CD4-positive, alpha-beta memory T cell (primary cell): ENCODE measurements at places on chromosomes 5 and 9. TPM values are rescaled to one million over a fixed set of nuclear protein-coding genes. Genes with fewer than 3 reads are reported as not detected.

GRCh38 chr5:89703817-89704216 is 705.7 kb downstream of the CETN3 start:
- no peaks in the 10 kb centered on the region for H3K36me3 ChIP-seq
- H3K4me3 ChIP-seq: no peak overlapping the region
- DNase-seq: no peak
- H3K27me3 ChIP-seq: no peaks in the 10 kb centered on the region

GRCh38 chr5:43416803-43417394 is 4.7 kb upstream of the CCL28 start:
- H3K4me1 ChIP-seq: no peaks in the 10 kb centered on the region
- no peak for DNase-seq
- no peak overlapping the region for H3K4me3 ChIP-seq
- no peak overlapping the region for H3K27ac ChIP-seq

DNA sequence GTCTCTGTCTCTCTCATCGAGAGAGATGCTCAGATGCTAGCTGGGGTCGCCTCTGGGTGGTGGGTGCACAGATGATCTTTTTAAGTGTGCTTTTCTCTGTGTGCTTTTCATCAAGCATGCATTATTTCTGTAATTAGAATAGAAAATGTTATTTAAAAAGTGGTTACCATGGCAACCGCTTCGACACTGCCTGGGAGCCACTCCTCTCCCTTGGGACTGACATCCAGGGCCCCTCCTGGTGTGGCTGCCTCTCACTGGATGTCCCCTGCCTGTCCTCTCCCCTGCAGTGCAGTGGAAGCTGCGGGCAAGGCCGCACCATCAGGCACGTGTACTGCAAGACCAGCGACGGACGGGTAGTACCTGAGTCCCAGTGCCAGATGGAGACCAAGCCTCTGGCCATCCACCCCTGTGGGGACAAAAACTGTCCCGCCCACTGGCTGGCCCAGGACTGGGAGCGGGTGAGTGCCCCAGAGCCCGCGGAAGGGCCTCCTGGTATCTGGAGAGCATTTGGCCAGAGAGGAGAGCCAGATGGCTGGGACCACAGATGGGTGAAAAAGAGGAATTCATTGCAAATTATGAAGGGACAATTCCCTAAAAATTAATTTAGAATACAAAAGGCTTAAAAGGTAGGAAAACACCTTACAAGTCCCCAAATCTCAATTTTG is 34.7 kb downstream of the ADAMTSL2 start:
- no peak for DNase-seq
- no peaks in the 10 kb centered on the region for H3K27me3 ChIP-seq
- H3K27ac ChIP-seq: no peak overlapping the region
- no peaks in the 10 kb centered on the region for H3K4me1 ChIP-seq
- H3K4me3 ChIP-seq: no peak overlapping the region

DNA sequence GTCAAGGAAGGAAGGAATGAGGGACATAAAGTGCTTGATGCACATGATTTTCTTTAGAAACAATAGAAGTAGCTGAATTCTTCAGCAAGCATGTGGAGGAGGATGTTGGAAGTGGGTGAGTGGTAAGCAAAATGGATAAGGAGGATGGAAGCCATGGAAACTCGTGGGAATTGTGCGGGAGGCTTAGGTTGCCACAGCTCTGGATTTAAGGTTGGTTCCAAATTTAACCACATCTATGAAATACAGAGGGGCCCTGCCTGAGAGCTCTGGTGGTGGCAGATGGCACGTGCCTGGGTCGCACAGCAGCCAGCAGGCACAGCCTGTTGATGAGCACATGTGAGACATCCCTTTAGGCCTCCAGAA is 284.7 kb downstream of the SMARCA2 start:
- H3K4me3 ChIP-seq: no peak overlapping the region
- H3K36me3 ChIP-seq: no peaks in the 10 kb centered on the region
- no peaks in the 10 kb centered on the region for H3K27me3 ChIP-seq
- DNase-seq: no peak
- H3K4me1 ChIP-seq: no peaks in the 10 kb centered on the region
- H3K27ac ChIP-seq: no peak overlapping the region

GRCh38 chr5:33734537-33734936 is 157.3 kb downstream of the ADAMTS12 start:
- no peaks in the 10 kb centered on the region for H3K4me1 ChIP-seq
- DNase-seq: no peak
- H3K27me3 ChIP-seq: no peaks in the 10 kb centered on the region
- no peak overlapping the region for H3K4me3 ChIP-seq
- no peak overlapping the region for H3K27ac ChIP-seq

Gene MARCOL
- polyA plus RNA-seq: not detected

DNA sequence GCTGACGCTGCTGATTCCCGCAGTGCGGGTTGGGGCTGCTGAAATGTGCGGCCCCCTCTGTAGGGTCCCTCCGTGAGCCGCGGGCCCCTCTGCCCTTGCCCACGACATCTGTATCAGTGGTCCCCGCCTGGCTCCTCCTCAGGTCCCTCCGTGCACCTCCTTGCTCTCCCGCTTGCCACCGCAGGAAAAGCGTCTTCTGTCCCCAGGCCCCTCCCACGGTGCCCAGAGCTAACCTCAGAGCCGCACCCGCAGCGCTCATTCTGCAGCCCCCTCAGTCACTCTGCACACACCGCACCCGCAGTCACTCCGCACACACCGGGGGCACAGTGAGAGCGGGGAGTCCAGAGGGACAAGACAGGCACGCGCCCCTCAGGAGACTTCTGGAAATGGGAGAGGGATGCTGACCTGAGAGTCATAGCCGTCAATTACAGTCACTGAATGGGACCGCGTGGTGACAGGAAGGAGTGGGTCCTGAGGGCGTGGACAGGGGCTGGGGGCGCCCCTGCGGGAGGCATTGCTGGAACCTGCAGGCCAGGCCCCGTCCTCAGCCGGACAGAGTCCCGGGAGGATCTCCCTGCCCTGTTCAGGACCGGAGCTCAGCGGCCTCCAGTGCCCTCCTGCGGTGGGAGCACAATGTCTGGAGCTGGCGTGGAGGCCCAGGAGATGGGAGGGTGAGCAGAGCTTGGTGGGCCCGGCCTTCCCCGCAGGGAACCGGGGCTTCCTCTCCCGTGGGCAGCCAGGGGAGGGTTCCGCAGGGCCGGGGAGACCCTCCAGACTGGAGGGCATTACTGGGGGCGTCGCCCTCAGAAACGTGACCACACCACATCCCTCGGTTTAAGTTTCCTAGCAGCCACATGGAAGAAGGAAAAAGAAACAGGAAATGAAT is 66.1 kb upstream of the CTSL start:
- H3K27ac ChIP-seq: no peak overlapping the region
- H3K4me1 ChIP-seq: no peaks in the 10 kb centered on the region
- H3K36me3 ChIP-seq: no peaks in the 10 kb centered on the region
- DNase-seq: no peak
- no peak overlapping the region for H3K4me3 ChIP-seq

GRCh38 chr5:135134691-135135381 is 100.8 kb upstream of the PITX1 start:
- H3K27me3 ChIP-seq: no peaks in the 10 kb centered on the region
- no peak for DNase-seq
- H3K4me1 ChIP-seq: no peaks in the 10 kb centered on the region
- H3K4me3 ChIP-seq: no peak overlapping the region
- no peak overlapping the region for H3K27ac ChIP-seq
- no peaks in the 10 kb centered on the region for H3K36me3 ChIP-seq

- H3K4me3 ChIP-seq: no peak overlapping the region
- DNase-seq: no peak
- no peak overlapping the region for H3K27ac ChIP-seq
- peaks cover 22% of the 10 kb centered on the region for H3K4me1 ChIP-seq
Observed at GRCh38 chr5:151022511-151023018, 2.2 kb downstream of the GPX3 start.

DNA sequence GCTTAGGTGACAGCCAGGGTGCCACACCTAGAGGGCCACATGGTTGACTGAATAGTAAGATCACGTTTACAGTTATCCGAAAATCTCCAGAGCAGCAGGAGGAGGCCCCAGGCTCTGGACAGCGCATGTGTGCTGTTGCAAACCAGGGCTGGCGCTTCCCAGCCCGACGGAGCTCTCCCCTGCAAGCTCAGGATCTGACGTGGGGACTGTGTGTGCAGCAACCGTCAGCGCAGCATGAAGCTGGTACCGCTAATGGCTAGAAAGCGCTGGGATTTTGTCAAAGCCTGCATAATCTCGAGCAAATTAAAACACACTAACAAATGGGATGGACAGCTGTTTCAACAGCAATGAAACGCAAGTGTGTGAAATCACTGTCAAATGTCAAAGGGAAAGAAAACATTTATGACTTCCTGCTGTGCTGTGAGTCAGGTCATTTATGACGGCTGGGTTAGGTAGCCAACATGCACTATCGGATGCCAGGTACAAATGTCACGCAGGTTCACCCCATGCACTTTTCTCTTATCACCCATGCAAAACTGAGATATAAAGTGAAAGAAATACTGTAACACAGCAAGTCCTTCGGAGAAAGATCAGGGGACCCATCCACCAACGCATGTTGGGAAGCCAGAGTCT is 7.5 kb downstream of the SURF4 start:
- H3K36me3 ChIP-seq: peaks cover 60% of the 10 kb centered on the region
- H3K27ac ChIP-seq: peak overlapping the region; percentile 85
- no peak overlapping the region for H3K4me3 ChIP-seq
- no peak for DNase-seq
- H3K4me1 ChIP-seq: peaks cover 70% of the 10 kb centered on the region
- no peaks in the 10 kb centered on the region for H3K27me3 ChIP-seq

- no peaks in the 10 kb centered on the region for H3K27me3 ChIP-seq
- H3K4me1 ChIP-seq: no peaks in the 10 kb centered on the region
- H3K27ac ChIP-seq: no peak overlapping the region
- DNase-seq: no peak
- no peaks in the 10 kb centered on the region for H3K36me3 ChIP-seq
- no peak overlapping the region for H3K4me3 ChIP-seq
Observed at GRCh38 chr5:107601076-107601475, 69.7 kb downstream of the EFNA5 start.
